NCI-H1694 treated with DMSO at 0.1 percent for 48 hours (cell line): ENCODE measurements at places on chromosomes 1 and 21.

DNA sequence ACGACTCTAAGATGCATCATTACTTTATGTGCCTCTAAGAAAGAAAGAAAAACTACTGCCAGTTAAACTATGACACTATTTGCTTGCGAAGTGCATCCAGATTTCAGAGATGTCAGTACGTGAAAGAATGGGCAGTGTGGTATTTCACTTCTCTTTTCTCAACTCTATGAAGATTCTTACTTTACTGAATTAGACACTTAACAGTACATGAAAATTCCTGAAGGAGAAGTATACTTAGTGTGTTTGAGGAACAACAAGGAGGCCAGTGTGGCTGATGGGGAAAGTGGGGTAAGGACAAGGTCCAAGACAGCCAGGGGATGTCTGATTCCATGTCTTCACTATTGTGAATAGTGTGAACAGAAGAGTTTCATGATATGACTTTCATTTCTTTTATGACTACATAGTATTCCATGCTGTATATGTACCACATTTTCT is 53.9 kb upstream of the HSD17B7 start:
- no peak for DNase-seq

DNA sequence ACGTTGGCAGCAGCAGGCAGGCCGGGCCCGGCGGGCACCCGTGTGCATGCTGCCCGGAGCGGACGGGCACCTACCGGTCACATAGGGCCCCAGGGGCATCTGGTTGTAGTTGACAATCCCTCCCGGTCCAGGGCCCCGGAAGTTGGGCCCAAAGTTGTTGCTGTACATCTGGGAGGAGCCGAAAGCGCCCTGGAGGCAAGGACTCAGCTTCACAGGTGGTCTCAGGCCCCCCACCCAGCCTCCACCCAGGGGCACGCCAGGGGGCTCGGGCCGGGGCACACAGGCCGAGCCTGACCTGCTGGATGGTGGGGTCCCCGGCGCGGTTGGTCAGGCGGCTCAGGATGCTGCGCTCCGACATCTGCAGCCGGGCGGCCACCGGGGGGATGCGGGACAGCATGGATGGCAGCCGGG is 60.6 kb downstream of the KCNAB2 start:
- DNase-seq, result no peak

- DNase-seq, result no peak
These were observed 16.3 kb downstream of the ACBD6 start for GRCh38 chr1:180486092-180486491.

- DNase-seq, result no peak
These were observed 540.9 kb downstream of the LMO4 start for GRCh38 chr1:87869567-87869966.
